ENCODE measurements at places on chromosomes 1 and 21.

DNA sequence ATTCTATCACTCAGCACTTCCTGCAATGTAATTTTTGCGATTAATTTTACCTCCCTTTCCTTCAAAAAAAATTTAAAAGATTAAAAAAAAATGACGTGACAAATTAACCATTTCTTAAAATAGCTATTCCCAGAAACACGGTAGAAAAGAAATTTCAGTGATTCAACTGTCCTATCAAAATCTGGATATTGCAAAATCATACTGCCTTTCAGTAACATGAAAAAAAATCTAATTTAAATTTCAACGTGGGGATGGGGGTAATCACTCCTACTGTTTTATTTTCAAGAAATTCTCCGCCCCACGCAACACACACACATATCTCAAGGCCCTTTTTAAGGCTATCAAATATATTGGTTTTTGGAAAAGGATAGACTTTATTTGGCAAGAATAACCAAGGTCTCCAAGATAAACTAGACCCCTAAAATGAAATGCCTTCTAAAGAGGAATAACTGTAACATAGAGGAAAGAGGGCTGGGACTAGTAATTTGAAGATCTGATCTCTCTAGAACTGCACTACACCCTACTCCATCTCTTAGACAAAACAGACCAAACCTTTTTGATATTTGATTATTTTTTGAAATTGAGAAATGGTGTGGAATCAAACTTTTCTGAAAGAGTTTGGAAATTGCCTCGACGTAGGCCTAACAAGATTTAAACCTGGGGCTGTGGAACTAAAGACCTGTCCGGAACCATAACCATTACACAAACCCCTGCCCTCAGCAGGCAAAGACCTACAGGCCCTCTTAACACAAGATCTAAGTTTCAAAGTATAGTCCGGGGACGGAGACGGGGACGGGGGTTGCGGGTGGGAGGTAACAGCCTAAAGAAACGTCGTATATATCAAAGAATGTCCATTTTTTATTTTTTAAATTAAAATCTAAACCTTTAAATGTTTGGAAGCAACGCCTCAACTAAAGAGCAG lies 941 bp downstream of the ARNT start:
- no peak for DNase-seq

DNA sequence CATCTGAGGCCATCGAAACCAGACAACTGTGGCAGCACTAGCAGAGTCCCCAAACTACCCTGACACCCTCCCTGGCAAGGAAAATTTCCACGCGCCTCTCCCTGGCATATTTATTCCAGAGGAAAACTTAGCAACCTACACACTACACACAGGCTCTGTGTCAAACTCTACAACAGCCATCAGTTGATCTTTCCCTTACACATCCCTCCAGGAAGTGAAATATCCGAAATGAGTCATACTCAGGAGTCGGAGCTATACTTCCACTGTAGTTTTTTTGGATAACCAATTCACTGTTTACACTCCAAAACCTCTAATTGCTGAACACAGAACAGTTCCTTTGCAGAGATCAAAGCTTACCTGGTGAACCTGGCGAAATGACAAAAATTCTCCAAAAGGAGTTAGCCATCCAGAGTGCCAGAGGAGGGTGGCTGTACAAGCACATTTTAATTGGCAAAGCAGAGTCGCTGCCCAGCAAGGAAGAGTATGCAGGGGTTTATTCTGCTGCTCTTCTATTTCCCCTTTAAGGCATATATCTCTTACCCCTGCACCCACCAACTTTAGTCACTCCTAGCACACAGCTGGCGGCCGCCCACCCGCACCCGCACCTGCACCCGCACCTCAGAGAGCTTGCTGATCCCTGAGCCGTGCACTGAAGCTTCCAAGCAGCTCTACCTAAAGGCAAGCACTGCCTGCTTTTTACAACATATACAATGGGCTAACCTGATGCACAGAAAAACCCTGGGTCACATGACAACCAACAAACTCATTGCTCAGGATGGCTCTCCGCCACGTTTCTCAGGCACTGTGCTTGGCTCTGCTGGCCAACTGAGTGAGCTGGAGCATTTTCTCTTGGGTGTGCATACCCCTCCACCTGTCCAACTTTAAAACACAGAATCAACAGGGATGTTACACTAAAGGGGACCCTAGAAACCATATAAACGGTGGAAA lies 54.9 kb downstream of the CAPZB start:
- DNase-seq = peak; percentile 23

- no peak for DNase-seq
These were observed 2.7 kb downstream of the SERPINC1 start for GRCh38 chr1:173914366-173914871.

- no peak for DNase-seq
These were observed 16.1 kb upstream of the PSMD4 start for GRCh38 chr1:151238467-151238739.

DNA sequence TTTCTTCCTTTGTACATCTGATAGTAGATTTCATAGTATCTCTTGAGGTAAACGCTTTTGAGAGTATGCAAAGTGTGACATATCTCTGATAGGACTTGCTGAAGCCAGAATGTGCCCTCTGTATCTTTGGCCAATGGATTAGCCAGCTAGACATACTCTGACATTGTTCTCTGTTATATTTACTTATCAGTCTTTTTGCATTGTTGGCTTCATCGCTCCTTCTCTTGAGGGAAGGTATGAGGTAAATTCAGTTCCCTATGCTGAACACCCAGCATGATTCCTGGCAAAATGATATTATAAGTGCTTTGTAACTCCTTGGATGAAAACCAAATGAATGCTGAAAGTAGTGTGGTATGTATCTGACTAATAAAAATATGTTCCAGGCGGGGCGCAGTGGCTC lies 163.2 kb upstream of the CACYBP start:
- no peak for DNase-seq

DNA sequence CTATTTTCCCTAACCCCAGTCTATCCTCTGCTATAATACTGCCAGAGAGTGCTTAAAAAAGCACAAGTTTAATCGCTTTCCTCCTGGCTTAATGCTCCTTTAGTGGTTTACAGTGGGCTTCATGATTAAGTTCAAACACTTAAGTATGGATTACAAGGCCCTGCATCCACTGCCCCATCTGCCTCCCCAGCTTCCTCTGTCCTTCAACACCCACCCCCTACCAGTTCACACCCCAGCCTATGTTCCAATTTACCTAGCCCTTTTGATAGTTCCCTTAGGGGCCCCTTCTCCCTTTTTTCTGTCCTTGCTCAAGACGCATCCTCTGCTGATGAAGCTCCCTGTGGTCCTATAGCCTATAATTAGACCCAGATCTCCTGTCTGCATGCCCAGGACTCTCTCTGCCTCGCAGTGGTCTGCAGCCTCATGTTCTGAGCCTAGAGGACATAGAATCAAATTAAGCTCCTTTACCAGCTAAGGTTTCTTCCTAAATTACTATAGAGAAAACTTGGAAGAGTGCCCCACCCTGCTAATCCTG lies 212.5 kb downstream of the FGGY start:
- DNase-seq = no peak

DNA sequence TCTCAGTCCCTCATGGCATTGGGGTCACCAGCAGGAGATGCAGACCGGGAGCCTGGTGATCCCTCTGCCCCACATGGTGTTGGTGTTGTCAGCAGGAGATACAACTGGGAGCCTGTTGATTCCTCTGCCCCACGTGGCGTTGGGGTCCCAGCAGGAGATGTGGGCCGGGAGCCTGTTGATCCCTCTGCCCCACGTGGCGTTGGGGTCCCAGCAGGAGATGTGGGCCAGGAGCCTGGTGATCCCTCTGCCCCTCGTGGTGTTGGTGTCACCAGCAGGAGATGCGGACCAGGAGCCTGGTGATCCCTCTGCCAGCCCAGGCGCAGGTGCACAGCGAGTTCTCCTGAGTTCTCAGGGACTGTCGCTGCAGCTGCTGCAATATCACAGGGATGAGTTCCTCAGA lies 229.6 kb upstream of the C1orf174 start:
- DNase-seq = no peak

DNA sequence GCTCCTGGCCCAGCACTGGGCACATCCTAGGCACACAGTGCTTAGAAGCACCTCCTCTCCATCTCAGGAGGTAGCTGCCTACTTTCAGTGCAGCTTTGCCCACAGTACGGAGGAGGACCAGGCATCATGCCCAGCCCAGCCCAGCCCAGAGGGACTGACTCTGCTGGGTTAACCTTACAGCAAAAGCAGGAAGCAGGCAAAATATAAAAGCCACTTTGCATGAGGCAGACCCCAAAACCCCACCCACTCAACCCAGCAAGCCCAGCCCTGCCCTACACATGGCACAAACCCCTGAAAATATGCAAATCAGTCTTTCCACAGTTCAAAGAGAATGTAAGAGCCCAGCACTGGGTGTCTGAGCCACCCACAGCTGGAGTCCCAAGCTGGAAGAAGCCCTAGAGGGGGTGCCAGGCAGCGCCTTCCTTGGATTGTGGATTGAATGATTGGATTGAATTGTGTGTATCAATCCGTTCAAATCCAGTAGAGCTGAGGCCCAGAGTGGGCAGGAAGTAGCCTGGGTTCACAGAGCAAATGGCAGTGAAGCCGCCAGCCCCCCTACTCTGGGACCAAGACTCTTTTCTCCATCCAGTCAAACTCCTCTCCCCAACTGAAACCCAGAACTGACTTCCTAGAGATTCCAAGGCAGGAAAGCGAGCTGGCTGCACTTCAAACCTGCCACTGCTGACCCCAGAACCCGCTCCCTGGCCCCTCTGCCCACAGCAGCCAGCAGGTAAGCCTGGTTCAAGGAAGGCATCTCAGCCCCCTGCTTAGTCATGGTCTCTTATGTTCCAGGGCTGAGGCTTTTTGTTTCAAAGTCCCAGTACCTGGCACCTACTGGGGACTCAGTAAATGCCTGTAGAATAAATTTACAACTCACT lies 117.7 kb downstream of the LACTBL1 start:
- DNase-seq = no peak

DNA sequence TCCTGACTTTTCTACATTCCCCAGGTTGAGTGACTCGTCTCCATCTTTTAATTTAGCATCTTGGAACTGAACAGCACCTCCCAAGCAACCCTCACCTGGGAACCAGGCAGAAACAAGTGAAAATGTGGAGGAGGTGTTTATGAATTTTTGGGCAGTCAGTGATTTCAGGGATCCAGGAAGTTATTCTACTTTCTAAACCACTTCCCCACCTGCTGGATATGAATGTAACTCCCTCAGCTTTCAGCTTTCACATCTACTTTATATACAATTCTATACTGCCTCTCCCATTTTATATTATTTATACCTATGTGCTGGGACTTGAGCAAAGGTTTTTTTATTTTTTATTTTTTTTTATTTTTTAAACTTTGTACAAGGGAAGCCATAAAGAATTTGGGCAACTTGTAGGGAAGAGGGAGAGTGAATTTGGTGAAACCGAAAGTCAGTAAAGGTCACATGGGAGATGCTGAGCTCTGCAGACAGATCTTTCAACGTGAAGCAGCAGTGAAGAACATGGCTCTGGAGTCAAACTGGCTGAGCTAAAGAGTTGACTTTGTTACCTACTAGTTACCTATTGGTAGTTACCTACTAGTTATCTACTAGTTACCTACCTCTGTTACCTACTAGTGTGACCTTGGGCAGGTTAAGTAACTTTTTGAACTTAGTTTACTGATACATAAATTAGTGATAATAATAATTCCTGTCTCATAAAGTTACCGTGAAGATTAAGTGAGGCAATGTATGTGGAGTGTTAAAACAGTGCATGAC lies 45.5 kb downstream of the DDR2 start:
- DNase-seq = no peak

GRCh38 chr21:41217671-41218385 lies 49.9 kb downstream of the BACE2 start:
- no peak for DNase-seq

- no peak for DNase-seq
These were observed 30.8 kb downstream of the RPS6KA1 start for GRCh38 chr1:26560403-26560780.

DNA sequence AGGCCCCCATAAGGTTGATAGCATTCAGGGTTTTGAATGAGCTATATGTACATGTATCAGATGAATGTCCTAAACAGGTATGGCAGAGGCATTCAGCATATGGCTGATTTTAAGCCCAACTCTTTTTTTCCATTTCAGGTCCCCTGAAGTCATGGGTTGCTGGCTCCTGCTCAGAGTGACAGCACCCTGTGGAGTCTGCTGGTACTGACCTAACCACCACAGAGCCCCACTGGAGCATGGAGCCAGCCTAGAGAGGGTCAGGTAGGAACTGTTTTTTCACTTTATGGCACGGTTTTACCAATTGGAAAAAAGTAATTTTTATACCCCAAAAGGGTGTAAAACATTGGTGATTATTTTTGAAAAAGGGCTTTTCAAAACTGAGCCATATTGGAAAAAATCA lies 82.5 kb upstream of the MPC2 start:
- DNase-seq = no peak

Measured in T47D (cell line).